ENCODE measurements at places on chromosomes 1 and 21.

GRCh38 chr21:42120101-42120902 is 49.2 kb downstream of the UMODL1 start:
- DNase-seq, result no peak

- DNase-seq, result no peak
Observed at GRCh38 chr1:154624746-154625643, 17.0 kb upstream of the ADAR start.

- DNase-seq, result no peak
Observed at GRCh38 chr1:27018316-27018715, 5.7 kb upstream of the TENT5B start.

DNA sequence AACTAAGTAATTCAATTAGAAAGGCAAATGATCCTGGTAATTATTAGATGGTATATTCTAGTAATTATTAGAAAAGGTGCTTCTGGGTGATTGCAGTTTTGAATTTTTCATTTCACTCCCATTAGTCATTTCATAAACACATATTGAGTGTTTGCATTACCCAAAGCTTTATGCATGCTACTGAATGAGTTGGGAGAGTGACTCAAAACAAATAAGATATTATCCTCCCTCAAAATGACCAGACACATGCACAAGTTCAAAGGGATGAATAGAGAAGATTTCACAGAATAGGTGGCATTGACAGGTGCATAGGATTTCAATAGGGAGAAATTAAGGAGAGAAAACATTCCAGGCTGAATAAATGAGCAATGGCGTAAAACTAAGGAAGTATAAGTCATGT is 84.7 kb downstream of the PHTF1 start:
- DNase-seq, result no peak

DNA sequence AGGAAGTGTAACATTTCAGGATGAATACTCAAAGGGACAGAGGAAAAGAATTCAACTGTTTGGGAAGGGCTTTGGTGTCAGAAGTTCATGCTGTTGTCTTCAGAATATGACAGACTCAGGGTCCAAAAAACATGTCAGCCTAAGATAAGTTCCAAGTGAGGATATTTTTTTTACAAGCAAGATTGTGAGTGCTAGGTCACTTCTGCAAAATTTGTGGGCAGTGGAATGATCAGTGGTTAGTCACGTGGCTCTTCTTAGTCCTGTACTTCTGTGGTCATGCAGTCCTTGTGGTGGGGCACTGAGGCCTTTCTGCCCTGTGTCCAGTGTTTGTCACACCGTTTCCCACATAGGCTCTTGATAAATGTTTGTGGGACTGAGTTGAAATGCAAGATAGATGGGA is 5.2 kb downstream of the RGL1 start:
- DNase-seq, result no peak

- DNase-seq, result no peak
Observed at GRCh38 chr1:7621334-7622219, 149.5 kb upstream of the VAMP3 start.

DNA sequence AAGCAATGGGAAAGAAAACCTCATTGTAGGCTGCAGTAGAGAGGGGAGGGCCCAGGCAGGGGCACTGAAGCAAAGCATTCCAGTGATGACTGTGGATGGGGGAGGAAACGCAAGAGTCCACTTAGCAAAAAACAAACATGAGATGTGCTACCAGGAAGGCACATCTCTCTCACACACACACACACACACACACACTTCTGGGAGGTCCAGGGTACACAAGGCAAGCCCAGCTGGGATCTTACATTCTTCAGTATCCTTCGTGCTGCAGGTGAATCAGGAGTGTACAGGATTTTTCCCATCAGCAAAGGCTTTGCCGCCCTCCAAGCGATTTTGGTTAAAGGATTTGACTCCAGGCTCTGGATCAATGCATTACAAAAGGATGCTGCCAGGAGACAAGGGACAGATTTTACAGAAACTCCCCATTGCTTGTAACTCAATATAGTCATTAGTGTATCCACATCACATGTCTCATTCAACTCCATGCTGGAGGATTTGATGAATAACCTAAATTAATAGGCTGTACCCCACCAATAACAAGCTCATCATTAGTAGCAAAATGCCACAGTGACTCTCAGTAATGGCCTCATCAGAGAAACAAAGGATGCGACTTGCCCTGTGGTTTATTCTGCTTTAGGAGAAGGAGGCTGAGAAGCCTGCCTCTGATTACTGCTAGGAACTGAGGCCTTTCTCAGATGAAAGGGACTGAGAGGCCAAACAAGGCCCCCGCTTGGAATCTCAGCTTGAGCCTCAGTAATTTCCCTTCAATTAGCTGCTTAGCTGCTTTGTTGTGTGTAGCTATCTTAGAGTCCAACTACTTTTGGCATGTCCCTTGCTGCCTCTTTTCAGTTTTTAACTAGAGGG is 41.6 kb downstream of the ABCA4 start:
- no peak for DNase-seq

DNA sequence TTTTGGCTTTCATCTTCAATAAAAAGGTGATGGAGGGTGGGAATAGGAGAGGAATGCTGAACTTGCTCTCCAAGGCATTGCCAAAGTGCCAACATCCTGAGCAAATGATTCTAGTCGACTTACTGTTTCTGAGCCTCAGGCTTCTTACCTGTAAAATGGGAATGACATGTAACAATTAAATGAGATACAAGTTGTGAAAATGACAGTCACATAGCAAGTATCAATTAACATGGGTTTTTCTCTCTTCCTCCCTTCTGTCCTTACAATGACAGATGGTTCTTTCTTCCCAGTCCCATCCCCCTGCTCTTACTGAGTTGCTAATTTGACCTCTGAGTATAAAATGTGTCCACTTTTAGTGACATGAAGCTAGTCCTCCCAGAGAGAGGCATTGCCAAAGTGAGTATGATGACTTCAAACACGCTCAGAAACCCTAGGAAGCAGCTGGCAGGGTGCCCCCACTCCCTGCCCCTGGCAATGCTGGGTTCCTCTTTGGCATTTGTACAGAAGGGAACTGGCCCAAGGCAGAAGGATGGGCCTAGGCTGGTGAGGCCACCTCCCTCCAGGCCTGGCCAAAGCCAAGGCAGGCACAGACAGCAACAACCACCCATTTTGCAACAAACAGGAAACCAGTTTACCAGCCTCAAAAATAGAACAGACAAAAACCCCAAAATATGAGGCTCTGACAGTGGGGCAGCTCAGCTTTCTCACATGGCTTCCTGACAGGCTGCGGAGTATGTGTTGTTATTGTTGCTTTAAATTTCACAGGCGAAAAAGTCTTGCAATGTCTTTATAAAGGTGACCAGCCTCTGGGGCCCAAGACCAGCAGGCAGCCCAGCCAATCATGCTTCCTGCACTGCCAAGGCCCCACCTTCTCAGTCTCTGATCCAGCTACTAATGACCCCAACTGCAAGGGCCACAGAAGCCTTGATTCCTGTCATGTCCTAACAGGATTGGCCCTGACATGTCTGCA is 115.9 kb downstream of the HIVEP3 start:
- DNase-seq, result no peak

DNA sequence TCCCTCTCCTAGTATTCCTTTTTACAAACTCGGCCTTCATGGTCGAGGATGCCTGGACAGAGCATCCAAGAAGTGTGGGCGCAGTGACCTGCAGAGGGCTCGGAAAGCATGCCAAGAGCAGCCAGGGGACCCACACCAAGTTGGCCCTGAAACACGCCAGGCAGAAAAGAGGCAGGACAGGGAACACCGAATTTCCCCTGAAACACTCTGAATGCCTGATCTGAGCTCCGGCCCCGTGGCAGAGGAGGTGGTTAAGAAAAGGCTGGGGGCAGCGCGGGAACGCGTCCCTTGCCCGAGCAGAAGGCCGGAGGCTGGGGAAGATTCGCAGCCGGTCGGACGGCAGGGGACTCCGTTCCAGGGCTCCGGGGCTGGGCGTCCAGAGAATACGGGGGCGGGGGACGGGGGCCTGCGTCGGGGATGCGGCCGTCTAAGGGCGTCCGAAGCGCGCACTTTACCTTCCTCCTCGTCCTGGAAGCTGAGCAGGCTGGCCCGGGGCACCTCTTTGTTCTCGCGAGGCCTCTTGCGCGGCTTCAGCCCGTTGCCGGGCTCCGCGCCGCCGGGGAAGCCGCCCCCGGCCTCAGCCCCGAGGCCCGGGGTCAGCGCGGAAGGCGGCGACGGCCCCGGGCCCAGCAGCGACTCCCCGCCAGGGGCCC is 558 bp downstream of the PAXBP1 start:
- peak; percentile 53 for DNase-seq

GRCh38 chr1:222224636-222225315 is 323.1 kb downstream of the HHIPL2 start:
- no peak for DNase-seq

GRCh38 chr21:18026359-18026758 is 207.2 kb upstream of the C21orf91 start:
- DNase-seq, result no peak

- peak; percentile 45 for DNase-seq
Observed at GRCh38 chr1:198656500-198656932, 17.7 kb downstream of the PTPRC start.

- DNase-seq, result no peak
Observed at GRCh38 chr1:15948595-15949452, 27.1 kb downstream of the ZBTB17 start.

DNA sequence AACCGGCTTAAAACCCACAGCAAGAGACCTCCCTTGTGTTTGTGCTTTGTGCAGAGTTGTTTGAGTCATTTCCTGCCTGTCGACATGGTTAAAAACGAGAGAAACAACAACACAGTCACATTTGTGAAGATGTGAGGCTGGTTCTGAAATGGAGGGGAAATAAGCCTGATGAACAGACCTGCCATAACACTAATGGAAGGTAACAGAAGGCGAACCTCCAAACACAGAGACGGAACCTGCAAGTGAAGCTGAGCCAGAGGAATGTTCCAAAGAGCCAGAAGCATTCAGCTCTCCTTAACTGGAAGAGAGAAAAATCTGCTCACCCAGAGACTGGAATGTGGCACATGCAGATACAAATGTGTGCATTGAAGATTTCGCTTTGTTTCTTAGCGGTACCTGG is 53.2 kb upstream of the RAVER2 start:
- no peak for DNase-seq
